ENCODE measurements at places on chromosomes 5 and 9. TPM values are rescaled to one million over a fixed set of nuclear protein-coding genes. Genes with fewer than 3 reads are reported as not detected.

GRCh38 chr5:15499528-15500324 lies at the start of gene FBXL7:
Gene FBXL7 (plus strand): TSS chr5:15500180.
- peak; percentile 87 for DNase-seq

DNA sequence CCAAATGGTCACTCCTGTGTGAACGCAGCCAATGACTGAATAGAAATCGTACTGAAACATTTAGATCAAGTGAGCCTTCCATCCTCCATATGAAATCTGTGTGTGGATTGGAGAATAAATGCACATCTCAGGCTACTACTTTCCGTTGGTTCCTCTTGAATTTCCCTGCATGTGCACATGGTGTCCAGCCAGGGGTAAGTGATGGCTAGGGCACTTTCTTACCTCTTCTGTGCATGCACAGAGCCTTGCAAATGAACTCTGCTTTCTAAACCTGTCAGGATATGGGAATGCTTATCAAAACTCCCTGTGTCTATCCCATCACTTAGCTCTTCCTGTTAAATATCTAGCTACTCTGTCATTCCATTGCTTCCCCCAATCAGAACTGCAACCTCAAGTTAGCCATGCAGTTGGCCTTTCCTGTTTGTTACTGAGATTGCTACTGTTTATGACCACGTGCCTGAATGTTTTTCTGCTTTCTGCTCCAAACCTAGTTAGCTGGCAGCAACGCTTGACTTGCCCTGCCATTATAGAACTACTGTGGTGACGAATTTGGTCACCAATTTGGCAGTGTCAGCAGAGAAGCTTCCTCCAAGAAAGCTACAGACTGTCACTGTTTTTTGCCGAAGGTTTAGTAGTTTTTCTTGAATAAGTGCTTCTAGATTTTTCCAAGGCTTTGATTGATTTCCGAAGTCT lies 661.6 kb downstream of the LRRC70 start:
- DNase-seq: no peak

- no peak for DNase-seq
Observed at GRCh38 chr9:114449236-114449635, 56.0 kb downstream of the WHRN start.

- DNase-seq: peak; percentile 29
Observed at GRCh38 chr9:131276094-131276888, at the start of gene FAM78A. Gene FAM78A (minus strand): TSS chr9:131276510. CDS start chr9:131276179, 331 bp downstream.

DNA sequence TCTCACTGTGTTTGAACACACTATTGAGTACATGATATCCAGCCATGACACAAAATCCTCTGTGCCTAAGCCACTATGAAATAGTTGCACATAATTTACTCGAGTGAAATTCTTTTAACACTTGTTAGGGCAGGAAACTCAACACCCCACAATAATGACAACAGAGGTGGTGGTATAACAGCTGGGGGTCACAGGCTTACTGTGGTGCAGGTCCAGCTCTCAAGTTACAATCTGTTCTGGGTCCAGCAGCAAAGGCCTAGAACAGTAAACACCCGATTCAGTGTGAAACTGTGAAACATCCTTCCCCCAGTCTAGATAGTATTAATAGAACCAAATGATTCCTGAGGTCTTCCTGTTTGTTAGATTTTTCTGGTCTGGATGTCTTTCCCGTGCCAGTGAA lies 102.9 kb upstream of the APC start:
- DNase-seq: no peak

DNA sequence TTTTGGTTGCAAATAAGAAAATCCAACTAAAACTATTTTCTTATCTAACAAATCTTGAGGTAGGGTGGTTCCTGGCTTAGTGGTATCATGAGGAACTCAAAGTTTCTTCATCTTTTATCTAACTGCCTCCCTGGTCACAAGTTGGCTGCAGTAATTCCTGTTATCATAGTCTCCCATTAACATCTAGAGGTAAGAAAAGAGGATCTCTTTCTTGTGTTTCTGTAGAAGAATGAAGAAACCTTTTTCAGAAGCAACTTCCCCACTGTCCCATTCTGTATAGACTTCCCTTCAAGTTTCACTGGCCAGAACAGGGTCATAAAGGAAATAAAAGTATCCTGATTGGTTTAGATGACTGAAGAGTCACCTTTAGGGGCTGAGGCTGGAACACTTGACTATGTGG lies 81.8 kb upstream of the ELL2 start:
- DNase-seq: no peak

DNA sequence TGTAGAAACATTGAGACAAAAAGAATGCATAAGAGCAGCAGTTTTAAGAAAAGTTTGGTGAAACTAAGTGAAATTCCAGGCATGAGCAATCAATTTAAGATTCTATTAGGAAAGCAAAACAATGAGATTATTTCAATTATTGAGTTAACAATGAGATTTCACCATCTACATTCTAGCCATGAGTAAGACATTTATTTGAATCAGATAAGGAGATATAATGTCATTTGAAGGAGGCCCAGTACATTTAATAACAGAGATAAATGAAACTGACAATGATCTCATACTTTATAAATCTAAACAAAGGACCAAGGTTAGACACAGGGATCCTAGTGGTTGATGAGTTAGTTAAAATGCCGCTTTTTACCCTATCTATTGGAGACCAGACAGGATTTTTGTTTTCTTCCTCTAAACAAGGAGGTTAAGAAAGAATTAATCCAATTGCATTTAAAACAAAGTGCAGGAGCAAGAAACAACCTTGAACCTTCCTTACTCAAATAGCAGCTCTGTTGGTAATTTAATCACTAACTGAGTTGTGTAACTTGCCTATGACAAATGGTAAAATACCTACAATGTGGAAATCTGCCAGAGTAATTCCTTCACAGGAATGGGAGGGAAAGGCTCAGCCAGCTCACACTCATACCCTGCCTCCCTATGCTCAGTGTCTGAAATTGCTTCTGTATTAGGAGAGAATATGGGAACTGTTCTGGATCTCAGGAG lies 103.5 kb upstream of the NR3C1 start:
- DNase-seq: no peak

DNA sequence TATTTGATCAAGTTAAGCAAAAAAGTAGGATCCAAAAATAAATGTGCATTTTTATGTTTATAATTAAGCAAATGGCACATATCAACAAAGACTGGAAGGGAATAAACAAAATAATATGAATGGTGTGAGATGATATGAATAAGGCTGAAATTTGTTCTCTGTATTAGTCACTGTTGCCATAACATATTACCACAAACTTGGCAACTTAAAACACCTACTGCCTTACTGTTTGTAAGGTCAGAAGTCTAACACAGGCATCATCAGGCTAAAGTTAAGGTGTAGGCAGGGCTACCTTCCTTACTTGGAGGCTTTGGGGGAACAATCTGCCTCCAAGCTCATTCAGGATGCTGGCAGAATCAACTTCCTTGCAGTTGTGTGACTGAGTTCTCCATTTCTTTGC lies 19.3 kb downstream of the PGGT1B start:
- DNase-seq: no peak

DNA sequence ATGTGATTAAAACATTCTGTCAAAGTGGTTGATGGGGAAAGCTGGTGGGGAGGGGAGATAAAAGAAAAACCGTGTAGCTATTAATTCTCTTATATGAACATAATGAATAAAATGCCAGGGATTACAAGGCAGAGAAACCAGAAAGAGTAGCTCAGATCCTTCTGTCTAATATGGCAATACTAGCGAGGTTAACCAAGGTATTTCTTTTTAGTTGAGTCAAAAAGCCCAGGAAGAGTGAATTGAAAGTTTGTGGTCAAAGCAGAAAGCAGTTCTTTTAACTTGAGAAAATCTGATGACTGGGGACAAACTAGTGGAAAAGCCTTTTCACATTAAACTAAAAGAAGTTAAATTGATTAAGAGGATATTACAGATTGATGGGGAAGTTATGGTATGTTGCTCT lies 76.0 kb downstream of the ERBIN start:
- DNase-seq: no peak

- no peak for DNase-seq
Observed at GRCh38 chr9:79639354-79639753, 67.6 kb downstream of the TLE4 start.

Gene MARVELD2
- polyA plus RNA-seq: 6.6 TPM
